Heart right ventricle (tissue), 16 donors: ENCODE measurements at places on chromosomes 3 and 15. TPM values are rescaled to one million over a fixed set of nuclear protein-coding genes. Genes with fewer than 3 reads are reported as not detected.

DNA sequence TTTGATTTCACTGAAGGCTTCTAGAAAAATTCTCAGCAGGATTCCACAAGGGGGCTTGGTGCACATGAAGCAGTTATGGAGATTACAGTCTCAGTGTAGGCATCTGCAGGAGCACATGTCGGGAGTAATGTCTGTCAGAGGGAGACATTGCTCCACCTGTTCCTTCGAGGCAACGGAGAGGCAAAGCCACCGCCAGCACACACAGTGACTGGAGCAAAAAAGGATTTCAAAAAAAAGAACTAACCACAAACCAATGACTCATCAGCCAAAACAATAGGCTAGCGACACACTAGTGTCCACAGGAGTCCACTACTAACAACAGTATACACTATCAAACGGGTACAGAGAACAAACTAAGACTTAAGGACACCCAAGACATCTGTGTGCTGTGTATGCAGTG, 68.9 kb downstream of the NPTN start:
- DNase-seq: no peak

The BFSP2 gene
- not detected for total RNA-seq

- no peak for DNase-seq
Measured at GRCh38 chr3:75967071-75967470, 181.7 kb upstream of the ZNF717 start.

The ST8SIA2 gene
- total RNA-seq: 7.6 TPM

DNA sequence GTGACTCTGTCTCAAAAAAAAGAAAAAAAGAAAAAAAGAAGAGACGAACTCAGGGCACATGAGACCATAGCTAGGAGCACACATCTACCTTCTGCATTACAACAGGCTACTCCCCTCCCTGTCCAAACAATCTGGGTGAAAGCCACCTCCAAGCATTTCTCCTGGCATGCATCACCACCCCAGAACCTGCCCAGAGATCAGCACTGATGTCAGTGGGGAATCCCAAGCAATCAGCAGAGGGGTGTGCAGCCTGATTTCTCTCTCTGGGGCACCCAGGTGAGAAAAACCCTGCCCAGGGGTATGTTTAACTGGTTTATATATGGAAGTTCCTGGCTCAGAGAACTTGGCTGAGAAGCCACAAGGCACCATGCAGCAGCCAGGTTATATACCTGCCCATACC, 59.4 kb downstream of the CDC25A start:
- DNase-seq: no peak

The CCR3 gene
- not detected for total RNA-seq

GRCh38 chr3:30948426-30948825, 54.0 kb upstream of the GADL1 start:
- no peak for DNase-seq

GRCh38 chr3:159219231-159219630, 417.4 kb downstream of the MFSD1 start:
- no peak for DNase-seq

The SLC12A8 gene
- total RNA-seq: not detected

The OSTN gene
- 0.49 TPM for total RNA-seq

- no peak for DNase-seq
Measured at GRCh38 chr3:53716998-53717397, 129.2 kb downstream of the CHDH start.

The C3orf20 gene
- total RNA-seq: not detected

The CADM2 gene
- 0.59 TPM for total RNA-seq

The SPINK8 gene
- not detected for total RNA-seq

The SCG5 gene
- total RNA-seq: not detected

DNA sequence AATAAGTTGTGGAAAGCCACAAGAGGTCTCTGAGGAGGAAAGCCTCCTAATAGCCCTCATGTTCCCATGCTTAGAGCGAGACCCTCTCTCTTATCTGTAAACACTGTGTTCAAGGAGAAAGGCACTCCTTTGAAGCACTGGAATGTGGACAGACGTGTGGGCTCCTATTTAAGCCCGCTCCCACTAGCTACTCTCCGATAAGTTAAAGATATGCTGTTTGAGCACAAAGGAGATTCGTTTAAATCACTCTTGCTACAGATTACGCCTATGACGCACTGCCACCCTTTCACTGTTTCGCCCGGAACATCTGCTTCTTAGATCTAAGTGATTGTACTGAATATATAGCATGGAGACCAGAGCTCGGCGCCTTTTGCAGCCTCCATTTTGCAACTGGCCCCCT, 57.8 kb upstream of the FAM3D start:
- DNase-seq: no peak

The MST1R gene
- total RNA-seq: 1.4 TPM

The SUSD5 gene
- total RNA-seq: 3.9 TPM

DNA sequence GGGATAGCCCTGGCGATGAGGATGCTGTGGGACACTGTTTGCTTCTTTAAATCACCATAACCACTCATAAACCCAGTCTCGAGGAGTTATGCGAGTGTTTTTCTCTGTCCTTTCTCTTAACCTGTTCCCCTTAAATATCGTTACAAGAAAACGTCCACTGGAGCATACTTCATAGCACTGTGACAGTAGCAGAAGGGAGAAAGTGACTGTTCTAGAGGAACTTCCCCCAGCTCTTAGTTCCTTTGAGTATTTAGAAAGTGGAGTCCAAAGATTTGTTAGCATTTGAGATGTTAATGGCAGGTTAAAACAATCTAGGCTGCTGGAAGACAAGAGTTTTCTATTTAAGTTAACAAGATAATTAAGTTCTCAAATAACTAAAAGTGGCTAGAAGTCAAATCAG, 142.0 kb downstream of the GADL1 start:
- DNase-seq: no peak

DNA sequence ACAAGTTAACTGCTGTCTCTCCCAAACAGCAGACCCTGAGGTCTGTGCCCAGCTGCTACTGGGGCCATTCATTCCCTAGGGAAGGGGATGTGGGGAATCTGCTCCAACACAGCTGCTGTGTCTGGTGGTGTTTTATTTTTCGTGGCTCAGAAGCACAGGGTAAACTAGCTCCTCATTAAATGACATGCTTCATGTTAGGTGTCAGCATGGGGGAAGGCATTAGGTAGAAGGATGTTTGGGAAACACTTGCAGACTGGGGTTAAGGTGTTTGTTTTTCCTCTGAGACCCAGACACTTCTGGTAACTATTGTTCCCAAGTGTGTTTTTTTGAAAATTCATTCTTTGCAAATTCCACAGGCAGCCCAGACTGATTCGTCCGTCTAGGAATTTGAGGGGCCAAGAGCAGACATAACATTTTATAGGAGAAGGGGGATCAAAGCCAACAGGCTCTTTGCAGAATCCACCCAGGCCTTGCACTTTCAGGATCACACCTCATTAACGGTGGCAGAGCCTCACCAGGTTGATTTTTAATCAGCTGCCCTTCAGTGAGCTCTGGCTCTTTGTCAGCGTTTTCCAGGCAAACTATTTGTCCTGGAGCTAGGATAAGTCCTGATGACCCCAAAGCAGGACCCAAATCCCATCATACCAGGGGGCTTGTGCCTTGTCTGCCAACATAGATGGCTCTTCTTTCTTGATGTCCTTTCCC, 65.4 kb upstream of the ITGA11 start:
- DNase-seq: no peak

DNA sequence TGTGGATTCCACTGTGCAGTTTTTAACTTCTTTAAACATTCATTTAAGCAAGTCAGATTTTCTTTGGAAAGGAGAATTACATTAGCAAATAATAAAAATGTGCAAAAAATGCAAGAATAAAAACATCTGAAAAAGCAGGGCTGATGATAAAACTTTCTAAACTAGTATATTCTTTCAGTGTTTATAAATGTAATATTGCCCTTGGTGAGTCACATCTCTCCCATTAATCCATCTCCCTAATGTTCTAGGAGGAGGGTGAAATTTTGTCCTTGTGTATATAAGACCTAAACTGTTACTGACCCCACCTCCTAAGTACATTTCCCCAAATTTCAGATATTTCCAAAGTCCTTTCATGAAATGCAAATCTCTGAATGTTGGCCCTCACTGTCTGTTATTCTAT, 28.5 kb upstream of the DCUN1D1 start:
- DNase-seq: no peak

DNA sequence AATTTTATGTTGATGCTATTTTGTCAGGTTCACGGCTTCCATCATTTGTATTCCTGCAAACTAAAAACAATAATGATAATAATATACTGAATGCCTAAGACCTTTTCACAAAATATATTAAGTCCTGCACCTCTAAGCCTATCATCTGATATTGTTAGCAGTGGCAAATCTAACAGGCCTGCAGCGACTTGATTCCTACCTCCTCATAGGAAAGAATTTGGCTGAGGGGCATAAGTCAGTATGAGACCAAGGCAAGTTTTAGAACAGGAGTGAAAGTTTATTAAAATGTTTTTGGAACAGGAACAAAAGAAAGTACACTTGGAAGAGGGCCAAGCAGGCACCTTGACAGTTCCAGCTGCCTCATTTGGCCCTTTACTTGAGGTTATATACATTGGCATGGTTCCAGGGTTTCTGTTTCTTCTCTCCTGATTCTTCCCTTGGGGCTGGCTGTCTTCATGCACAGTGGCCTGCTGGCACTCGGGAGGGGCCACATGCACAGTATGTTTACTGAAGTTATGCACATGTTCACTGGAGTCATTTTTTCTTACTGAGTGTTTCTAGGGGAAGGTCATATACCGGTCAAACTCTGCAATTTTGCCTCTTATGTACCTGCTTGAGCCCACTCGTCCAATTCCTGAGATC, 418.1 kb downstream of the EPHA6 start:
- DNase-seq: no peak

GRCh38 chr15:57832183-57832582, 125.7 kb downstream of the POLR2M start:
- DNase-seq: no peak

DNA sequence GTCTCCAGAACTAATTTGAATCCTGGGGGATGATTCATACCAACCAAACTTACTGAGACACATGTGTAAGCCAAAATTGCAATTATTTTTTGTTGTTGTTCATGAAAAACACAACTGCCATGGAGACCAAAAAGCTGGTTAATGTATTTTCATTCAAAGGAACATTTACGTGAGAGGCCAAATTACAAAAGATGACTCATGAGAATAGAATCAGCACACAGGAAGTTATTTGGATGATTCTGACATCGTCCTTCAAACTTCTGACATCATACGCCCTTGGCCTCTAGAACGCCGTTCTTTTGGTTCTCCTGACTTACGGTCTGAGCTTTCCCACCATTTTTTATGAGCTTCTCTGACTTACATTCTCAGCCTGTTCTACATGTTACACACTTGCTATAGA, 3.0 kb upstream of the ZNF280D start:
- DNase-seq: no peak

DNA sequence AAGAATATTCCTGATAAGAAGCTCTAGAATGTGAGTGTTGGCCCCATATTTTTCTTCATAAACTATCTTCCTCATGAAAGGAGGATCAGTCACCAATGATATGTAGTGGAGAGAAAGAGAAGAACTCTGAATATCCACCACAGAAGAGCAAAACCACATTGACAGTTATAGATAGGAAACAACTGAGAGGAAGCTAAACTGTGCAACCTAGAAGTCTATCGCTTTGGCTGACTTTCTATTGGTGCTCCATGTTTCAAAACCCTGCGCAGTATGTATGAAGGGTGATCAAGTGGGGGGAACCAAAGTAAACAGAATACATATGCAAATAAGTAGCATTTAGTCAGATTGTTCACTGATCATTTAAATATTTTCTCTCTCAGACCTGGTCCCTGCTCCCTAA, 41.0 kb upstream of the ZNF280D start:
- DNase-seq: no peak

- no peak for DNase-seq
Measured at GRCh38 chr3:47669026-47669749, 90.5 kb upstream of the CSPG5 start.

- no peak for DNase-seq
Measured at GRCh38 chr3:57518276-57518915, 25.7 kb downstream of the DNAH12 start.

GRCh38 chr15:98123834-98124233, 163.3 kb downstream of the ARRDC4 start:
- no peak for DNase-seq

DNA sequence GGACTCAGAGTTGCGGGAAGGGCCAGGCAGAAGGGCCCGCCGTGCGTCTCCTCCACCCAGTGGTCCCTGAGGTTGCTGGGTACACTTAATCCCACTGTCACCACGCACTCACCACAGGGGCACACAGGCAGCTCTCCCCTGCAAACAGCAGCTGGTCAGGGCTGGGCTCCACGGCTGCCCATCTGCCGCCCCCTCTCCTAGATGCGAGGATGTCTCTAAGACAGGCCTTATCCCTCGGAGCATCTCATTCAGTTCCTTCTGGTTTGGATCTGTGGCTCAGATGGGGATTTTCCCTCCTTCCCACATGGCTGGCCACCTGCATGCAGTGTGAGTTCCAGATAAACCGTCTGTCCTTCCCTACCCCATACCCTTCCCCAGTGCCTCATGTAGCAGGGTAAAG, 26.3 kb downstream of the MRPS11 start:
- DNase-seq: no peak

- no peak for DNase-seq
Measured at GRCh38 chr3:16330351-16330750, 65.3 kb downstream of the OXNAD1 start.

DNA sequence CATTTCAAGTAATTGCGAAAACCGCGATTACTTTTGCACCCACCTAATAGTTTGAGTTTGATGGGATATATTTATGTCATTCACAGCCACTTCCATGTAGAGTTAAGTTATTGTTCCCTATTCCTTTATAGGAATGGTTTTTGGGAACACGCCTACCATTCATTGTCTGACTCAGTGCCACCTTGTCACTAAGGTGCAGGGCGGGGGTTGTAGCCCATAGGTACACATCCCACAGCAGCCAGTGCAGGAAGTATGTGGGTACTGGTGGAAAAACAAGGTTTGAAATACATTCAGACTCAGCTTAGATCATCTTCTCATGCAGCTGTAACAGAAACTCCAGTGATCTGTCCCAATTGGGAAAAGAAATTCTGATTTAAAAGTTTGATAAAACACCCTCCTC, 48.2 kb upstream of the CFAP161 start:
- DNase-seq: no peak

- DNase-seq: no peak
Measured at GRCh38 chr3:127894481-127894880, 20.6 kb upstream of the KBTBD12 start.

DNA sequence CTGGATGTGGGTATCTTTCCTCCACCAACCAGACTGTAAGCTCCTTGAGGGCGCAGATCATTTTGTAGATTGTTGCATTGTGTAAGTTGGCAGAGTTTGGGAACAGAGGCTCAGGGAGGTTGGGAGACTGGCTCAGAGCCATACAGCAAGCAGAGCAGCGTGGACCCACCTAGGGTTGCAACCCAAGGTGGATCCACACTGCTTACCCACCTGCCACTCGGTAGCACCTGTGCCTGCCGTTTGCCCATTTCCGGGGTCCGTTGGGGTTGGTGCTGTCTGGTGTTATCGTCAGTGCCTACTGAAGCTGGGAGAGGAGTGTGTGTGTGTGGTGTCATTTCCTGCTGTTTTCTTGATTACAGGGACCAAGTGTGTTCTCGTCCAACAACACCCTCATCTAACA, 19.0 kb downstream of the SMAD6 start:
- DNase-seq: no peak

- DNase-seq: no peak
Measured at GRCh38 chr15:83503595-83504364, 56.6 kb downstream of the SH3GL3 start.

GRCh38 chr3:59654123-59654479, 604.3 kb upstream of the CFAP20DC start:
- no peak for DNase-seq
